Ovary (tissue), 10 donors: ENCODE measurements at places on chromosomes 12 and 14. TPM values are rescaled to one million over a fixed set of nuclear protein-coding genes. Genes with fewer than 3 reads are reported as not detected.

Gene GALNT8
- 1.4 TPM for total RNA-seq

Gene BEGAIN
- 7.4 TPM for total RNA-seq

Gene SLC17A8
- total RNA-seq, result 0.45 TPM

Gene CCDC38
- not detected for total RNA-seq

Gene IFNG-AS1
- not detected for total RNA-seq

Gene B4GALNT3
- total RNA-seq, result 0.61 TPM

Gene ACSM4
- total RNA-seq, result not detected

Gene ETFRF1
- total RNA-seq, result 18.2 TPM

Gene ARG2
- total RNA-seq, result 4.4 TPM

Gene OTX2
- not detected for total RNA-seq
